ENCODE measurements at places on chromosomes 4 and X.

DNA sequence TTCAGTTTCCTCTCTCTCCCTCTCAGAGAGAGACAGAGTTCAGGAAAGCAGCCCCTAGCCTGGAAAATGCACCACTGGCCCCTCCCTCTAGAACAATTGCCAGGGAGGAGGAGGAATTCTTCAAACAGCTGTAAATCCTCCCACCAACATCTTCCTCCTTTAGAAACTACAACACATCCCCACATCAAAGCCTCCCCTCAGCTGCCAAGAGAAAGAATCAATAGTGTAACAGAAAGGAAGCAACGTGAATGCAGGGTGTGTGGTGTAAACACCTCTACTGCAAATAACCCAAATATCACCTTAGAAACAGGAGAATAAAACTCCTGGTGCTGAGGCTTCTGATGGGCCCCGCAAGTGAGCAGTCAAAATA lies 249.9 kb upstream of the GATB start:
- DNase-seq, result no peak

GRCh38 chr4:142036795-142037583 lies 400.6 kb downstream of the IL15 start:
- DNase-seq, result no peak

DNA sequence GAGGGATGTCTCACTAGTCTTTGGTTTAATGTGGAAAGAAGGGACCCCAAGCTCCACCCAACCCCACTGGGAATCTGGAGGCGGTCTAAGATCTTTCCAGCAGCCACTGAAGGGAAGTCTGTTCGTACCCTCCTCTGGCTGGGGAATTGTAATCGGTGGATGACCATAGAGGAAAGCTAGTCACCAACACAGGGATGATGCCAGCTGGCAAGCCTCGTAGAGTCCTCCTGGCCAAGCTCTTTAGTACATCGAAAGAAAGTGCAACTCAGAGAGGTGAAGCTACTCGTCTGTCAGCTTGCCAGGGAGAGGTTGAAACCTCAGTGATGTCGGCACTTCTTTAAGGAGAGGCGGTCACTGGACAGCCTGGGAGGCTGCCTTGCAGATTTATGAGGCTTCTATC lies 58.7 kb downstream of the MAMLD1 start:
- no peak for DNase-seq

DNA sequence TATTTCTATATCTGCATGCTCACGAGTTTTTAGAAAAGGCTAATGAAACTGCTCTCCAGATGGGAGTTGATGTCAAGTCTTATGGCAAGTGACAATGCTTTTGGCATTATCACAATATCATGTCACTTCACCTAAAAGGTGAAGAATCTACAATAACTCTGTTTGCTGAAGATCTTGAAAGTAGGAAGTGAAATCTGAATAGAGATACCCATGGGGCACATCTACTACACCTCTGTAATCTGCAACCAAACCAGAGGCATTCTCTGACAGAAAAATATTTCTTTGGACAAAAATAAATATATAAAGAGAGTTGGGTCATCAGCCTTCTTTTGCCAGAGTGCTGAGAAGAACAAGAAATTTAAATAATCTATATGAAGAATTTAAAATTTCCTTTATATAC lies 3.9 kb upstream of the VAMP7 start:
- no peak for DNase-seq

GRCh38 chrX:74262452-74263209 lies 41.3 kb upstream of the ZCCHC13 start:
- no peak for DNase-seq

GRCh38 chr4:158161551-158162354 lies 11.1 kb downstream of the GASK1B start:
- DNase-seq, result no peak

DNA sequence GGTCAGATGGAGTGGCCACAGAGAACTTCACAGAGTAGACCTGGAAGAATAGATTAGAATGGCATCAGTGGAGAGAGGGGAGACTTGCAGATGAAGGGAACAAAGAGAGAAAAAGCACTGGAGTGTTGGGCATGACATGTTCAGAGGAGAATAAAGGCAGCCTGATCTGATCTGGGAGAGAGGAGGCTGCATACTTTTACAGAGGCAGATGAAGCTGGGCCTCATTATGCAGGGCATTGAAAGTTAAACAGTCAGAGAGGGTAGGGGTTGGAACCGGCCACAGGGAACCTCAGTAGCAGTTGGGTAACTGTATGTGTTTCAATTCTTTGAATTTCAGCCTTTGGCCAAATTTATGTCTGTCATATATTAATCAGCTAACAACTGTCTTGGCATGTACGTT lies 61.2 kb downstream of the SH3BGRL start:
- no peak for DNase-seq

DNA sequence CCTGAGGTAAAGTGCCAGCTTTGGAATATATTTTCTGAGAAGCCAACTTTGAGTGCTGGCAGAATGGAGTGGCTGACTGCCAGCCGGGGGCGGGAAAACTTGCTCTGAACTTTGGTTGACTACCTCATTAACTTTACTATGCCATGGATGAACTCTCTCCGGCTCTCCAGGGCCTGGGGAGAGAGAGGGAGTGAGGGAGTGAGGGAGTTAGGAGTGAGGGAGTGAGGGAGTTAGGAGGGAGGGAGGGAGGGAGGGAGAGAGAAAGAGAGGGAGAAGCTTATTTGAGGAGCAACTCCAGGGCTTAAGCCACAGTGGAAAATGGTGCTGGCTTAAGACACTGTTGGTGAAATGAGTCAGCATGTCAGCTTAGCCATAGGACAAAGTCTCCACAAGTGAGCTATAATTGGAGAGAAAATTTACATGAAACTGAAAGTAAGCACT lies 280.9 kb upstream of the RPS6KA3 start:
- DNase-seq, result no peak

DNA sequence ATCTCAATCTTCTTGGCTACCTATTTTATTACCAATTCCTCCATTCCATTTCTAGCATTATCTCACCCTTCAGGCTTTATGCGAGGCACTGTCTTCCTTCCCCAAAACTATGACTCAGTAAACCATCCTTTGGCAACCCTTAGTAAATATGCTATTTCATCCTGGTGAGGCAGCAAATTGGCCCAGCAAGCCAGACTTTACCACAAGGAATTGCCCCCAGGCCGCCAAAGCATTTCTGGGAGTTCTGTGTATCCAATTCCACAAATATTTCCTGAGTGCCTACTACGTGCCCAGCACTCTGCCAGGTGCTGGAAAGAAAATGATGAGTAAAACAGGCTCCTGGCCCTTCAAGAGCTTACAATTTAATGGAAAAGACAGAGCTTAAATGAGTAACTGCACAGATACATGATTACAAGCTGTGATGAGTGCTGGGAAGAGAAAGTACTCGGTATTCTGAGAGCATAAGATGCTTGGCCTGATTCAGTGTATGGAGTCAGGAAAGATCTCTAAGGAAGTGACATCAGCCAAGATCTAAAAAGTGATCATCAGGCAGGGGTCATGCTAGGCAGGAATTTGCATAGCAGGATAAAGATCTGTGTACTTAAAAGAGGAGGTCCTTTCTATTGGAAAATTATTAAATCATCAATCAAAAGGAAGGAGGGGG lies 193.8 kb downstream of the ADAMTS3 start:
- no peak for DNase-seq

- DNase-seq, result no peak
Observed at GRCh38 chr4:86441175-86441936, 81.5 kb upstream of the MAPK10 start.

DNA sequence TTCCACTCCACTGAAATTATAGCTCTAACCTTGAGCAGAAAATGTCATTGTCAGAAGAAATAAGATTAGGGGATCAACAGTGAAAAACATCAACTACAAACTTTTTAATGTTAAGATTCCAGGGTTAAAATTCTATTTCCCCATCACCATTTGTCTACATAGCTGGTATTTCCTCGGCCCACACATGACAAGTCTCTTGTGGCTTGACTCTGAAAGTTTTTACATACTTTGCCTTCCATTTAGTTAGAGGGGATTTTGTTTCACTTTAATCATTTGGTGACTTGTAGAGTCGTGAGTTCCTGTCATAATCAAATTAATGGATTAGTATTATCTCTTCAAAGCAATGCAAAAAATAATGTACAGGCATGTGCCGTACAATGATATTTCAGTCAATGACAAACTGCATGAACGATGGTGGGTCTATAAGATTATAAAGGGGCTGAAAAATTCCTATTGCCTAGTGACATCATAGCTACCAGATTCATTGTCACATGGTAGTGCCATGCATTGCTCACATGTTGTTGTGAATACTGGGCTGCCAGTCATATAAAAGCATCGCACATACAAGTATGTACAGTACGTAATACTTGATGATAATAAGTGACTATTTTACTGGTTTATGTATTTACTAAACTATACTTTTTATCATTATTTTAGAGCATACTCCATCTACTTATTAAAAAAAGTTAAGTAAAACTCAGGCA lies 72.0 kb downstream of the ING2 start:
- DNase-seq, result no peak

- no peak for DNase-seq
Observed at GRCh38 chr4:87306056-87306455, 16.6 kb downstream of the HSD17B13 start.

DNA sequence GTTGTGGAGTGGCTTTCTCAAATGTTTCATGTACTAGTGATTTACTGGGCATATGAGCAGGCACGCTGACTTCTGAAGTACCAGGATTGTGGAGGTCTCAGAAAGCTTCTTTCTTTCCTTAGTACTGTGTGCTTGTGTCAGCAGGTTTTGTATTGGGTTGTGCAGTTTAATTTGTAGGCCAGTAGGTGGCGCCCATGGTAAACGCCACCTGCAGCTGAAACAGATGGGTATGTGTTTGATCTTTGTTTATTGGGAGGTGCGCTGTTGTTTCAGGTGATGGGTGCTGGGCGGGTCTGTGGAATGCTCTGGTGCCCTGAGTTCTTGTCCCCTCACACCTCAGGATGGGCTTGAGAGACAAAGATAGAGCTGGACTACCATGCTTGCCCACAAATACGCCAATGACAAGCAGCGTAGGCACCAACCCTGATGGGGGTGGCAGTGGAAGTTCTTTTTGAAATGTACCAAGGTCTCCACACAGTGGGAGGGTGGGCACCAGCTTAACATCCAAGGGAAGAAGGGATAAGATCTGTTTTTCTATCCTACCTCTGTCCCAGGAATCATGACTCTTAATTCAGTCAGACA lies 141.5 kb downstream of the RPS6KA6 start:
- peak; percentile 0 for DNase-seq

All from activated CD4-positive, alpha-beta T cell treated with anti-CD3 and anti-CD28 coated beads, Interleukin-2, amount 50 U/mL, for 24 hours (primary cell).